Right cardiac atrium (tissue), 5 donors: ENCODE measurements at places on chromosomes 13 and 19. TPM values are rescaled to one million over a fixed set of nuclear protein-coding genes. Genes with fewer than 3 reads are reported as not detected.

GRCh38 chr19:6047256-6047655 is 63.0 kb downstream of the RFX2 start:
- DNase-seq, result no peak

DNA sequence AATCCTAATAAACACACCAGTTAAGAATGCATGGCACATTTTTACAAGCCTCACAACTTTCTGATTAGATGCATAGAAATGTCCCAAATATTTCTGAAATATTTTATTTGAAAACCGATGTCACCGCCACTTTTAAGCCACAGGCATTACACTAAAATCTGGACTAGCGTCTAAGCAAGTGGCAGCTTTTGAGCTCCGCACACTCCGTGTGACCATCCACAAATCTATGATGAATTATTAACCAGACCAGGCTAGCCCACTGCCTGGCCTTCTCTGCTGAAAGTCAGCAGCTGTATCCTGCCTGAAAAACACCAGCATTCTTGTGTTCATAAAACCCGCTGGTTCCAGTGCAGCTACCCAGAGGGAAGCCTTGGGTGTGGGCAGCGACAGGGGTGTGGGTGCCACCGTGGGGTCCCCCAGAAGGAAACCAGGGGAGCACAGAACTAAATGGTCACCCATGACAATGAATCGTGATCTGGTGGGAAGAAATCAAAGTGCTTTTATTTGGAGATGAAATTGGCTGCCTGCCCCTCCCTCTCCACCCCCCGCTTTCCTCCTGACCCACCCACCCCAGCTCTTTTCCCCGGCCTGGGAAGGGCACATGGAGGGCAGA is 13.8 kb downstream of the RASA3 start:
- no peak for DNase-seq

GRCh38 chr19:34041925-34042521 is 130.3 kb upstream of the LSM14A start:
- peak; percentile 70 for DNase-seq

- no peak for DNase-seq
These were observed 36.1 kb downstream of the TBC1D4 start for GRCh38 chr13:75445717-75446499.

DNA sequence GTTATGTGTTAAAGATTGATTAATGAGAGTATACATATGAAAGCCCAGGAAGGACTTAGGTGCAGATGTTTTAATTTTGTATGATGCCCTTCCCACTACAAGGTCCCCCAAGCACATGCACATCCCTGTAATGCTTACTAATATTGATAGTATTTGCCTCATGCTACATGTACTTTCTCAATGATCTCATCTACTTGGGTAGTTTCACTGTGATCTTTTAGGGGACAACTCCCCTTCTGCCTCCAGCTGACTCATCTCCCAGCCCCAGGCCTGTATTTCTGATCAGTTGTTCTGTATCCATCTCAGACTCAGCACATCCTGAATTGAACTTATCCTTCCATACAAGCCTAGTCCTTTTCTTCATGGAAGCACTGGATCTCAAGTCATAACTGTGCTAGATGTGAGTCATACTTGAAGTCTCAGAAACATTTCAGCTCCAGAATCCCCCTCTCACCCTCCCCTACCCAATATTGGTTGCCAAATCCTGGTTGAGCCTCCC is 49.4 kb upstream of the INTS6 start:
- no peak for DNase-seq

GRCh38 chr19:4636151-4636717 is 3.1 kb upstream of the TNFAIP8L1 start:
- DNase-seq, result peak; percentile 92

GRCh38 chr13:22506096-22506691 is 674.6 kb upstream of the SGCG start:
- DNase-seq, result no peak

CALR3 gene
- not detected for polyA plus RNA-seq

DNA sequence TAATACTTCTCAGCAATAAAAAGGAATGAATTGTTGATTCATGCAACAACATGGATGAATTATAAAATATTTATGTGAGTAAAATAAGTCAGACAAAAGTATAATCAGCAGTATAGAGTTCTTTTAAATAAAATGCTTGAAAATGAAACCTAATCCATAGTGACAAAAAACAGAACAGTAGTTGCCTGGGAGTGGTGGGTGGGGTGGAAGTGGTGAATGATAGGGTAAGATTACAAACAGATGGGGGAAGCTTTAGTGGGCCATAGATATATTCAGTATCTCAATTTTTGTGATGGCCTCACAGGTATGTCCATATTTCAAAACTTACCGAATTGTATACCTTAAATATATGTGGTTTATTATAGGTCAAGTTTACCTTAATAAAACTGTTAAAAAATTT is 124.9 kb upstream of the UBL3 start:
- no peak for DNase-seq

DNA sequence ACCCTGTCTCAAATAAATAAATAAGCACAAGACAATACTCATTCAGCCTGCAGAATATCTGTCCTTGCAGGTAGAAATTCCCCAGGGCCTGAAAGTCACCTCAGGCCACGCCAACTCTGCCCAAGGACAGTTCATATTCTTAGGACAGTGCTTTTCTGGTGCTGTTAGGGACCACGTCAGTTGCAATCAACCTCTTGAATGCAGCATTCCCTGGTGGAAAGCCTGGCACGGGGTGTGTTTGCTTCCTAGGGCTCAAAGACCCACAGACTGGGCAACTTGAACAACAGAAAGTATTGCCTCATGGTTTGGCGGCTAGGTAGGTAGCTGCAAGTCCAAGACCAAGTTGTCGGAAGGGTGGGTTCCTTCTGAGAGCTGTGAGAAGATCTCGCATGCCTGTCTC is 160.3 kb downstream of the KCTD15 start:
- DNase-seq, result no peak

MED16 gene
- polyA plus RNA-seq, result 21.3 TPM

ZNF66 gene
- 1.2 TPM for polyA plus RNA-seq

DNA sequence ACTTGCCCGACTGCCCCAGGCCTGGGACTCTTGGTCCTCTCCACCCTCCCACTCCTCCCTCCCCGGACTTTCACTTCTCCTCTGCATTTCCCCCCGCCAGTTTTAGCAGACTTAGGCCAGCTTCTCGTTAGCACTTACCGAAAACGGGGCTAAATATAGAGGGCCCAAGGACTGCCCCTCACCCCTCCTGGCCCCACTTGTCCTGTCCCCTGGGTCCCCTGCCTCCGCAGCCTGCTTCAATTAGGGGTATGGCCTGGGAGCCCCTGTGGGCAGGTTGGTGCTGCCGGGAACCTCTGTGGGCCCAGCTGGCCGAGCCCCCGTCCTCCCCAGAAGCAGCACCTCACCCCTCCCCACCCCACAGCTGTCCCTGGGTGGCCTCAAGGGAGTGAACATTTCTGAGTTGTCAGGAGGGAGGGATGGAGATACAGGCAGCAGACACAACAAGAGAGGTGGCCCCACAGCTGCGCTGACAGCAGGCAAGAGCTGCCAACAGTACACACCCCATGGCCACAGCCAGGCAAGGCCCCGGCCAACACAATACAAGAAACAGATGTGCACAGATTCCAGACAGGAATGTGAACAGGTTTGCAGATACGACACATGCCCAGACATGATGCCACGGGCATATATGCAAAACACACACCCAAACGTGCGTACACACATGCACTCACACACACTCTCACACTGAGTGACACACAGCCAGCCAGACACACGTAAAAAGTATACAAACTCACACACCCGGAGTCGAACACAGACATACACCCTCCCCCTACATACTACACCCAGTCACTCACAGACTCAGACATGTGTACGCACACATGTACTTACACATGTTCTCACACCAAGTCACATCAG is 2.6 kb downstream of the POU2F2 start:
- peak; percentile 25 for DNase-seq

FBN3 gene
- polyA plus RNA-seq, result not detected

ZNF813 gene
- polyA plus RNA-seq, result 0.86 TPM

GRCh38 chr13:114196629-114197028 is 17.6 kb downstream of the CFAP97D2 start:
- no peak for DNase-seq

GRCh38 chr13:27927444-27928352 is 7.9 kb downstream of the PDX1 start:
- no peak for DNase-seq

PNMA8B gene
- 1.6 TPM for polyA plus RNA-seq

RNF113B gene
- polyA plus RNA-seq, result not detected

GMIP gene
- 2.3 TPM for polyA plus RNA-seq

ZNF780B gene
- polyA plus RNA-seq, result 15.3 TPM

SERPINE3 gene
- not detected for polyA plus RNA-seq

GRCh38 chr13:100115693-100116254 is 26.9 kb downstream of the PCCA start:
- no peak for DNase-seq

DNA sequence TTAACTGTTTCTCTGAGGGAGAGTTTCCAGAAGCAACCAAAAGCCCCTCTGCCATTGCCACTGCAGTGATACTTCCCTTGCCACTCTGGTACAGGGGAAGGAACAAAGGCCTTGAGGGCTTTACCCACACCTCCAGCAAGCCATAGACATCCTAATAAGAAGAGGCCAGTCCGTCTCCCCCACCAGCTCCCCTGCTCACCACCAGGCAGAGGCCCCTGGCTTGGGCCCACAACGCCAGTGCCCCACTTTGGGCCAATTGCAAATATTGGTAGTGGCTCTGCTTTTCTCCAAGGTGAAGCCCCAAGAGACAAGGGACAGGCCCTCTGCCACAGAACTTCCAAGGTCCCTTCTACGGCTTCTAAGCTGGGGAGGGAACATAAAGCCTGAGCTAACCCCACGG is 833.0 kb downstream of the DACH1 start:
- DNase-seq, result no peak

GRCh38 chr13:49097374-49097773 is 121.7 kb downstream of the FNDC3A start:
- DNase-seq, result no peak

ERICH4 gene
- not detected for polyA plus RNA-seq

PEPD gene
- polyA plus RNA-seq, result 30.1 TPM

DNA sequence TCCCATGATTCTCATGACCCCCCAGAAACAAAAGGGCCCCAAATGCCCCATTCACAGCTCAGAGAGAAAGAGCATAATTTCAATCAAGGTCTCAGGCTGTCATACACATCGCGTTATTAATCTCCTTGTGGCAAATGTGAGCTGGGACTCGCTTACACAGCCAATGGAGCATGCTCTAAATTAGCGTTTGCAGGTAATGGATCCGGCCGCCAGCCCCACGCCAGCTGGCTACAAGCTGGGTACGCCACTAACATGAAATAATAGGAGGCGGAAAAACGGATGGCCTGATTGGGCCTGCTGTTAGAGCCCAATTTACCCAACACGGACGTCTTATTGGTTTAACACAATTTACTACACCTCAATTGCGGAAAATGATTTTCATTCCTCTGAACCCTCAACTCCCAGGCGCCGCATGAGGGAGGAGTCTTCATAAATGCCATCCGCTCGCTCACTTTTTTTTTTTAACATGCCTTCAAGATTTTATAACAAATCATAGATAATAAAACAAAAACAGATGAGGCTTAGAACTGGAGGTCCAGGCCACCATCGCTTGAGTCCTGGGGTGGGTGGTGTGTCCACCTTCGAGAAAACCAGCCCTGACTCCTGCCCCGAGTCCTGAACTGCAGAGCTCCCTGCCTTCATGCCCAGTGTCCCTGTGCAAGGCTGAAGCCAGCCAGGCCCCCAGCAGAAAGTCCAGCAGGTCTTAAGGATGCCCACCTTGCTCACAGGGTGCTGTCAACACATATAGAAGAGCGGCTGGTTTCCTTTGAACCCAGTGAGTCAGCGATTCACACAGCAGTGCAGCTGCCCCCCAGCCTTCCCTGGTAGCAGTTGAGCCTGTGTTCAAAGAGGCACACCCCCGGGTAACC is 62.1 kb downstream of the PEPD start:
- DNase-seq, result no peak

SLC7A1 gene
- 4.5 TPM for polyA plus RNA-seq

GNA15 gene
- polyA plus RNA-seq, result 1.00 TPM

DNA sequence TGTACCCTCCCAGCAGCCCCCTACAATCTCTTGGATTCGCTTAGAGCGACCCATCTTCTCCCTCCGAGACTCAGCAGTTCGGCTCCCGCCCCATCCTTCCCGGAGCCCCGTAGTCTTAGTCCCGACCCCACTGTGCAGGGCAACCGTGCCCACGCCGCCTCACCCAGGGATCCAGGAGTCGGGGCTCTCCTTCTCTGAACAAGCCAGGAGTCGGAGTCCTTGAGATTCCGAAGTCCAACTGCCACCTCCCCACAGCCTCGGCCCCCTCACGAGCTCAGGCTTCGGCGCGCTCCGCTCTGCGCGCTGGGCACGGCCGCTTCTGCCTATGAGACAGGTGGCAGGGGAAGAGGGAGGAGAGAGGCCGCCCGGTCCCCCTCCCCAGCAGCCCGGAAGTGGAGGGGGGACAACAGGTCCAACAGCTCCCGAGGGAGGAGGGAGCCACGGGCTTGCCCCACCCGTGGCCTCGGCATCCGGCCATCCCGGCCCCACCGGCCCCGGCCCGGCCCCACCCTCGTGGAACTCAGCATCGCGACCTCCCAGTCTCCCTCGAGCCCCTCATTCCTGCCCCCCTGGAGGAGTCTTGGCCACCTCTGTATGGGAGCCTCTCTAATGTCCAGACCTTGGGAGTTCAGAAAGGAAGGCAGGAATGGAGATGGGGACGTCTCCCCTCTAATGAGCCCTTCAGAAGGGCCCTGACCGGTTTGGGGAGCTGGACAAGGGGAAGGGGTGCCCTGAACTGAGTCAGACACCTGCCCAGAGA is at the start of gene PHLDB3:
Gene PHLDB3, minus strand, starts transcription at position 321 of the 760 bp plus-strand sequence. CDS start 628 bp downstream, outside the sequence.
- DNase-seq, result peak; percentile 79

- no peak for DNase-seq
These were observed 89.0 kb downstream of the DOCK9 start for GRCh38 chr13:98888890-98889279.

NLRP11 gene
- polyA plus RNA-seq, result not detected

PLIN5 gene
- polyA plus RNA-seq, result 33.9 TPM

DNA sequence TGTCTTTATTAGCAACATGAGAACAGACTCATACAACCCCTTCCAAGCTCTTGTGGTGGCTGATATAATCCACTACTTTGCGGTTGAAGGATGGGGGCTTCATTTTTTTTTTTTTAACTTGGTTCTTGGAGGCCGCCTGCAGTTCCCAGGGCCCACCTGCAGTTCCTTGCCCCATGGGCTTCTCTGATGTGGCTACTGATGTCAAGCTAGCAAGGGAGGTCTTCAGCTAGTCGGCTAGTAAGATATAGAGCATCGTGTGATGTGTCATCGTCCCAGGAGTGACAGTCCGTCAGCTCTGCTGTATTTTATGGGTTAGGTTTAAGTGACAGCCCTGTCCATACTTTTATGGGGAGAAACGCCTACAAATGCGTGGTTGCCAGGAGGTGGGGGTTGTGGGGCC is 26.1 kb downstream of the UHRF1 start:
- DNase-seq, result no peak

DNA sequence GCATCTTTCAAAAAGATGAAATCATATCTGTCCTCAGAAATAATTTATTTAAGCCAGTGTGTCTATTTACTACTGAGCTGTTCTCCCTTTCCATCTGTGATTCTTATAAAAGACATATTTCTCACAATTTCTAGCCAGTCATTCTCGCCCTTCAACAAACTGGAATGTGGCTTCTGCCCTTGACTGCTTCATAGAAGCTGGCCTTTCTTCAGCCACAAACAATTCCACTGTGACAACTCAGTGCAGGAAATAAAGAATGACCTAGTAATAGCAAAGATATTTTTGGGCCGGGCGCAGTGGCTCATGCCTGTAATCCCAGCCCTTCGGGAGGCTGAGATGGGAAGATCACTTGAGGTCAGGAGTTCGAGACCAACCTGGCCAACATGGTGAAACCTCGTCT is 655.5 kb downstream of the PCDH9 start:
- DNase-seq, result no peak

LIG1 gene
- 4.2 TPM for polyA plus RNA-seq

ALOX5AP gene
- 1.9 TPM for polyA plus RNA-seq
